AG10803 (cell line): ENCODE measurements at places on chromosomes 7 and 10.

GRCh38 chr7:89023877-89024276 is 228.3 kb upstream of the TEX47 start:
- peak; percentile 2 for DNase-seq

- DNase-seq, result peak; percentile 42
Measured at GRCh38 chr10:111835574-111835973, 348.0 kb downstream of the GPAM start.

DNA sequence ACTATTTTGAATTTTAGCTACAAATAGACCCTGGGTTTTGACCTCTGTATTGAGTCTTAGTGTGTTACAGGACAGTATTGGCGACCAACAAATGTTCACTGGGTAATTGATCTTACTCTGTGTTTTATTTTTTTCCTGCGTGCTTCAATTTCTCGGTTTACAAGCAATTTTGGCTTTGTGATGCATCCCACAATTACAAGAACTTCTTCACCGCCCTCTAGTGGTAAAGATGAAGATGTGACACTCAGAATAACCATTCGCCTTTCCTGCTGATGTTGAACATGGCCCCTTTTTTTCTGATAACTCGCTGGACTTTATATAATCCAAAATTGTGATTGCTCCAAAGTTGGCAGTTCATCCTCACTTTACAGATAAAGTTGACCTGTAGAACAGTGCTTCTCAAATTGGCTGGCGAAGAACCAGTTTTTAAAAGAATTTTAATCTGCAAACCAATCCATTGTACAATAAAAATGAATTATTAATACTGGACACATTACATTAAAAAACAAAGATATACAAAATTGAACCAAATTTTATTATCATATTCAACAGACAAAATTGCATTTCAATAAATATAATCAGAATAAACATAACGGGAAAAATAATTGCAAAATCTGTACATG is 20.2 kb upstream of the SMC3 start:
- peak; percentile 72 for DNase-seq

- no peak for DNase-seq
Measured at GRCh38 chr10:82914655-82915136, 1039.7 kb downstream of the NRG3 start.

GRCh38 chr10:130066743-130067142 is 43.9 kb downstream of the C10orf143 start:
- no peak for DNase-seq

GRCh38 chr7:87047-87446 is 105.3 kb upstream of the FAM20C start:
- DNase-seq, result no peak

GRCh38 chr10:7258948-7259523 is 151.8 kb downstream of the SFMBT2 start:
- DNase-seq, result no peak

- DNase-seq, result no peak
Measured at GRCh38 chr7:20730611-20731010, 56.1 kb downstream of the SP8 start.

- peak; percentile 34 for DNase-seq
Measured at GRCh38 chr10:44046605-44047004, 338.3 kb downstream of the CXCL12 start.

DNA sequence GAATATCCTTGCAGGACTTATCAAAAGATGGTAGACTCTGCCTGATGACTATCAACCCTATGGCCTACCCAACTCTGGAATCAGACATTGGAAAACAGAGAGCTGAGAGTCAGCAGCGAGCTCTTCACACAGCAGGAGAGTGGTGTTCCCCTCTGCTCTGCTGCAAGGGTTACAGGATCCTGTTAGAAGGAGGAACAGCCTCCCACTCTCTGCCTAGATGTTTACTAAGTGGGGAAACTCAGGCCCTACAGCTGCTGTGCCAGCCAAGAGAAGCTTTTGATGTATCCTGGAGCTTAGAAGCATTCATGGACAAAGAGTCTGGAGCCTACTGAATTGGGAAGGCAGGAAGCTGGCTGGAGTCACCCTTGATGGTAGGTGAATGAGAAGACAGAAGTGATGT is 104.6 kb downstream of the ABLIM1 start:
- DNase-seq, result no peak

DNA sequence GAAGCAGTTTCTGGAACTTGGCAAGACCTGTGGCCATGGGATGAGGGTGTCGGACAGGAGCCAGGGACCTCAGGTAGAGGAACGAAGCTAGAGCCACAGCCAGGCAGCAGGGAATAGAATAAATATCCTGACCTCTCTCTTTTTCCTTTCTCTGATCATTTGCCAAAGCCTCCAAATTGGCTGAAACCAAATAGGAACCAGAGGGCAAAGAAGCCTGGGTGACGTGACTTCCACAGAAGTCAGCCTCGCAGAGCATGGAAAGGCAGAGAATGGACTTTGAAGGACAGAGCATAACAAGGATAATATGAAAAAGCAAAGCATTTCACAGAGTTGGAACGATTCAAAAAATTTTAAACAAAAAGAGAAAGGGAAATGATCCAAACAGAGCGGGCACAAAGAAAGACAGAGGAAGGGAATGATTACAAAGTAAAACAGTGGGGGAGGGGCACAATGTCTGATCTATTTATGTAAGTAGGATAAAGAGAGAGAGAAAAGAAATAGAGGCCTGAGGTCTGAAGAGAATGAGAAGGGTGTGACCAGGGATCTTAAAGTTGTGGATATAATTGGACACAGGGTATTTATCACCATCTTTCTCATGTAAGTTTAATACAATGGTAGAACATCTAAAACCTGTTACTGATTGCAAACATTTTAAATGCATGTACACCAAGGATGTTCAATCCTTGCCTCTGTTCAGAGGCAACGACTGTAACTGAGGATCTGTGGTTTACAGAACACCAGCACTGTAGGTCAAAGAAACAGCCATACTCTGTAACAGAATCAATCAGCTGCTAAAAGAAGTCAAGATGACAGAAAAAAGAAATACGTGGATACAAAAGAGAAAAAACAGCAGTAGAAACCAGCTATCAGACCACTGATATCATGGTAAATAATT is 4.5 kb upstream of the ZEB1 start:
- no peak for DNase-seq

DNA sequence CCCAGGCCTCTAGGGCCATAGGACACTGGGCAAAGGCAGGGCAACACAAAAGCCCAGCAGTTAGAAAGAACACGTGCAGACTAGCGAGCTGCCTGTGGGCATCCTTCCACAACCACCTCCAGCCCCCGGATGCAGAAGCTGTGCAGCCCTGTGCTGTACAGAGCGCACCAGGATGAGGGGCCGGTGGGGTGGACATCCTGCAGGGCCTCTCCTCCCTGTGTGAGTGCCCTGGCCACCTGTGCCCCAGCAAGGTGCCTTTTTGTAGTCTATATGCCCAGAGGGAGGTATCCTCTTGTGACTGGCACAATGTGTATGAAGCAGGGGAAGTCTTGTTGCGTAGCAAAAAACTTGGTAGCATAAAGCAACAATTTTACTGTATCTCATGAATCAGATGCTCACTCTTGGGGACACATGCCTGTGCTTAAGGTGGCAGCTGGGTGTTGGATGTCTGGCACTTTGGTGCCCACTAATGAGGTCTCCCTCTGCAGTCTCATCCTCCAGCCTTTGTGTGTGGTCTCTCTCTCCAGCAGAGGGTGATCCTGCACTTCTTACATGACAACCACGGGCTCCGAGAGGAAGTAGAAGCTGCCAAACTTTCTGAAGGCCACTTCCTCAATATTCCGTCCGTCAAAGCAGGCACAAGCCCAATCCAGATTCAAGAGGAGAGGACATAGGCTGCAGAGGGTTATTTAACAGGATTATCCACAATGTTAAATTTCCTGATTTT is 8.7 kb downstream of the NCAPG2 start:
- peak; percentile 87 for DNase-seq

DNA sequence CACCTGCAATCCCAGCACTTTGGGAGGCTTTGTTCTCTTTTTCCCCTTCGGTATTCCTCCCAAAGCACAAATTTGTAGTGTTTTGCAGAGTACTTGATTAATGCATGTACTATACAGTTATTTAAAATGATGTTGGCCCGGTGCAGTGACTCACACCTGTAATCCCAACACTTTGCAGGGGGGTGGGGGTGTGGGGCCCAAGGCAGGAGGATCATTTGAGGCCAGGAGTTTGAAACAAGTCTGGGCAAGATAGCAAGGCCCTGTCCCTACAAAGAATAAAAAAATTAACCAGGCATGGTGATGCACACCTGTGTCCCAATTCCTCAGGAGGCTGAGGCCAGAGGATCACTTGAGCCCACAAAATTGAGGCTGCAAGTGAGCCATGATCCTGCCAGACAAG is 26.8 kb upstream of the FOXK1 start:
- no peak for DNase-seq

- no peak for DNase-seq
Measured at GRCh38 chr10:7188456-7189050, 222.3 kb downstream of the SFMBT2 start.

DNA sequence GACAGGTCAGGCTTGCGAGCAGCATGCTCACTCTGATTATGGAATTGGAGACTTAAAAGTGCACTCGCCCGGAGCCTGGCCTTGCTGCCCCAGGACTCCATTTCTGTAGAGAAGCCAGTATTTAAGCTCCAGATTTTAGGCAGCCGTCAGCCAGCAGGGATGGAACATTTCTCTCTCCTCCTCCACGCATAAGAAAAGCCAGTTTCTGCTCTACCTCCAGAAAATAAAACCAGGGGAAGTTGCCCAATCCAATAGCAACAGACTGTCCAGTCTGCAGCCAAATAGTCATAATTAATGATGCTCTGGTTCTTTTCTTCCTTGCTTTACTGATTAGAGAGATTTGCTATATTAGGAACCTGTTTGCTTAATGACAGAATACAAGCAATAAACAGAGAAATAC is 203.2 kb downstream of the GFRA1 start:
- no peak for DNase-seq

- DNase-seq, result peak; percentile 47
Measured at GRCh38 chr10:5442065-5442989, 30.0 kb downstream of the NET1 start.

DNA sequence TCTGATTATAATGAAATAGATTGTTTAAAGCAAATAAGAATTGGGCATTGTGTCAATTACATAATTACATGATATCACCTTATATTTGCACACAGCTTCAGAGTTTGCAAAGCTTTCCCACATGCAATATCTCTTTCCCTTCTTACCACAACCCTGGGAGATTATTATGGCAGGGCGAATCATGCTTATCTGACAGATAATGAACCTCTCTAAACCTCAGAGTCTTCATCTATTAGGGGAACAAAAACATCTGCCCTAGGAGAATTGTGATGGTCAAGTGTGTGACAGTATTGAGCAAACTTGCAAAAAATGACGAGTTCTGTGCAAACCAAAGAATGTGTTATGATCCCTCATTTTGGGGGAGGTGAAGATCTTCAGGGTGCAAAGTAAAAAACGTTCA is 90.0 kb downstream of the MYOF start:
- DNase-seq, result no peak

DNA sequence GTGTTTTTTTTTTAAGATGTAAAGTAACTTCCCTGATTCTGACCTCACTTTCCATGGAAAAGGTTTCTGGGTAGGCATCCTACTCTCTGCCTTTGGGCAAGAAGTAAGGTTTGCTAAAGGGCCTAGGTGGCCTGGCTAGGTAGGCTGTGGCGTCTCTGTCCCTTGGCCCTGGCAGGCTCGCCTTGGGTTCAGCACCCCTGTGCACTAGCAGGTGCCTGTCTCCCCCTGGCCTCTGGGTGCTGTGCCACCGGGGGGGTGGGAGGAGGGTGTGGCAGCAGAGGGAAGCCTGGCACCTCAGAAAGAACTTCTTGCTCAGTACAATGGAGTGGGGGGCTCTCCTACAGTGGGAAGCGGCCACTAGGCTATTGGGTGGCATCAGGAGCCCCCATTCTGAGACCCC is 14.0 kb downstream of the TECPR1 start:
- DNase-seq, result no peak

DNA sequence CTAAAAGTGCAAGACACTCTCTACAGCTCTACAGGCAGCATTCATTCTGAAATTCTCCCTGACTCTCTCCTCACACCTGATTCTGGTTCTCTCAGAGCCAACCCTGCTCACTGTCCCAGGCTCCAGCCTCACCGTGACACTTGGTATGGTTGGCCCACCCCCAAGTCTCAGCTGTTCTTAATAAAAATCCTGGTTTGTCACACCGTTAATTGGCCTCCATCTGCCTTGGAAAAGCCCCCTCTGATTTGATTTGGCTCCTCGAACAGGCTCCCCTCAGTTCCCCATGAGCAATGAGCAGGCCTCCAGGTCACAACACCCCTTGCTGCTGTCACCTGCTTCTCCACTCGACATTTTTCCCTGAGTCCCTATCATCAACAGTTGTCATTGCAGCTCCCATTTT is 507.3 kb upstream of the AUTS2 start:
- no peak for DNase-seq

DNA sequence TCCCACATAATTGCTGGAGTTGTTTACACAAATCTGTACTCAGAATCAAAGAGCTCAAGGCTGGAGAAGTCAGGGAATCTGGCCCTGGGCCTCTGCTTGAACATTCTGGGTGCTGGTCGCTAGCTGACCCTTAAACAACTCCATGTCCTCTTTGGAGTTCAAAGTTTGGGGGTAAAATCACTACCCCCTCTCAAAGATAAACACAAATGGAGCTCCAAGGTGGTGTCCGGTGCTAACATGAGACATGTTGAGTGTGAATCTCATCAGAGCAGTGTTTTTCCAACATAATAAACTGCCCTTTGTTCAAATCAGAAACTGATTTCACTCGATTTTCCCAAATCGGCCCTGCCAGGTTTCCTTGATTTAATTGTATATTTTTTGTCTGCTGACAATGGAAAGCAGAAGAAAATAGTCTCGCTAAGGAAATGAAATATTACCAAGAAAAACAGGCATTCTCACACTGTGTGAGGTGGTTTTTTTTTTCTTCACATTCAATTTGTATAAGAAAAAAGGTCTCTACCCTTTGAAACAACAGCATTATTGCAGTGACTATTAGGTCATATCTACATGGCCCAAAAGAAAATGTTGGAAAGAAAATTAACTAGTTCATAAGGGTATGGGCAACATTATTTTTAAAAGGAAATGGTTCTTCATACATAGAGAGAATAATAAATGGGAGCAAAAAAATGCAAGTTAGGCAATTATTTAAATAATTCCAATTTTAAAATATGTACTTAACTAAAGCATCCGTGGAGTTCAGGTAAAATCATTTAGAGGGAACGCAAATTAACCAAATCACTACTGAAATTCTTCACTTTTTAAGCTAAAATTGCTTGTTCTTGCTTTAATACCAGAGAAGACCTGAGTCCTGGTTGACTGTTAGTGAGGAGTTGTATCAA is 56.1 kb upstream of the CAPZA2 start:
- DNase-seq, result no peak

DNA sequence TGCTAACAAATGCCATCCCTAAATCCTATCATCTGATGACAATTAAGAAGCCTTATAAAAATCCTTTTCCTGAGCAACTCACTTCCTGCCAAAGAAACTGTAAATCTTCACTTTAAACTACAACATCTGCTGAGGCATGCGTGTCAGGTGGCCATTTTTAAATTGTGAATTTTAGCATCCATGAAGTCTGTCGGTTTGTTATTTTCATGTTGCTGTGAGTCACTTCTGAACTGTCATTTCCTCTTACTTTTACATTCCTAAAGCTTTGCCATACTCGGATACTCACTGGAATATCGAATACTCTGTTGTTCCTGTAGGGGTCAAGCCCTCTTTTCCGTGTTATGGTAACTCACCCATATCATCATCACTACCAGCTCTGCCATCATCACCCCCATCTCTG is 34.3 kb upstream of the TMEM26 start:
- peak; percentile 79 for DNase-seq

GRCh38 chr10:33136271-33136670 is 178.2 kb upstream of the ITGB1 start:
- DNase-seq, result peak; percentile 80
